Tibial artery (tissue), 4 donors: ENCODE measurements at places on chromosomes 2 and 18.

DNA sequence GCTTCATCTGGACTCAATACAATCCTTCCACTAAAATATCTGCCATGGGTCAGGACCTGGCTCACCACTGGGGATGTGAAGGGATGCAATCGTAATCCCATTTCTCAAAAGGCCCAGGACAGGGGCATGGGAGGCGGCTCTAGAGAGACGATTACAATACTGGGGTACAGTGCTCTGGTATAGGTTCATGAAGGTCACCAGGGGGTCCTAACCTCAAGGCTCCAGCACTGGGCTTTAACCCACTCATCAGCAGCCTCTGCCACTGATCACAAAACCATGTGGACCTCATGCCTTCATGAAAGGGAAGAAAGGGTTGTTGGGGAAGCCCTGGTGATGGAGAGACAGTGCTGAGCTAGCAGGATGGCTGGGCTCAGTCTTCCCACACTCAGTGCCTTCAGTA lies 48.8 kb downstream of the ADD2 start:
- H3K36me3 ChIP-seq: no peaks in the 10 kb centered on the region
- H3K27me3 ChIP-seq: no peaks in the 10 kb centered on the region
- H3K4me3 ChIP-seq: no peak overlapping the region
- no peak for DNase-seq
- H3K27ac ChIP-seq: no peak overlapping the region

GRCh38 chr2:218782528-218782844 lies 539 bp downstream of the CYP27A1 start:
- H3K4me3 ChIP-seq: peak overlapping the region; percentile 65
- no peaks in the 10 kb centered on the region for H3K27me3 ChIP-seq
- no peak for DNase-seq
- H3K4me1 ChIP-seq: no peaks in the 10 kb centered on the region
- H3K36me3 ChIP-seq: no peaks in the 10 kb centered on the region

- no peak overlapping the region for H3K4me3 ChIP-seq
- no peaks in the 10 kb centered on the region for H3K4me1 ChIP-seq
- DNase-seq: no peak
- H3K27ac ChIP-seq: no peak overlapping the region
- peaks cover 19% of the 10 kb centered on the region for H3K36me3 ChIP-seq
Observed at GRCh38 chr2:164719996-164720941, 99.0 kb upstream of the GRB14 start.

GRCh38 chr2:47075361-47076125 lies 79.6 kb downstream of the STPG4 start:
- H3K36me3 ChIP-seq: peaks cover 12% of the 10 kb centered on the region
- H3K27me3 ChIP-seq: no peaks in the 10 kb centered on the region
- peak overlapping the region; percentile 66 for H3K27ac ChIP-seq
- no peak for DNase-seq

DNA sequence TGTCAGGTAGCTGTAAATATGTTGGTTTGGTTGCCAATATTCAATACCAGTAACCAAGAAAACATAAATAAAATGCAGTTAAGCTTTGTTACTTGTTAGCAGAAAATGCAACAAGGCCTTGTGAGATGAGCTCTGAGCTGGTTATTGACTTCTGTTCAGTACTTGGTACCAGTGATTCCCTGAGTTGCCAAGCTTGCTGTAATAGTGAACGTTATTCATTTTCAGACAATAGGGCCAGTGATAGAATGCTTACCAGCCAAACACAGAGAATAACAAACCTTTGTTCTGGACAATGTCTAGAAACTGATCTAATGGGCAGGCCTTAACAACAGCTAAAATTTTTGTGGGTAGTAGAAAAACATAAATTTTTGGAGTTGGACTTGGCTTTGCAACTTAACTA lies 29.5 kb downstream of the RASGRP3 start:
- H3K4me1 ChIP-seq: no peaks in the 10 kb centered on the region
- no peak overlapping the region for H3K4me3 ChIP-seq
- no peaks in the 10 kb centered on the region for H3K36me3 ChIP-seq
- H3K27ac ChIP-seq: no peak overlapping the region
- no peaks in the 10 kb centered on the region for H3K27me3 ChIP-seq

DNA sequence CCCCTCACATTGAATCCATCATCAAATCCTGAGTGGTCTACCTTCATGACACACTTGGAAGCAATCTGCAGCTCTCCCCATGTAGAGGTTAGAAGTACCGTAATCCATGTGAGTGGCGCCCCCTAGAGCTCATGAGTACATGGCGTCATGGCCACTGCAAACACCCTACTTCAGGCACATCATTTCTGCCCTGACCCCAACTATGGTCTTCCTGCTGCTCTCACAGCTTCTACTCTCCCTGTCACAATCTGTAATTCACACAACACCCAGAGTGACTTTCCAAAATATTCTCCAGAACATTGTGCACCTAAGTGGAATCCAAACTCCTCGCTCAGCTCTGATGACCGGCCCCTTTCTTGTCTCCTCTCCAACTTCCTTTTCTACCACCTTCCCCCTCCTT lies 141.9 kb downstream of the ANKRD44 start:
- H3K4me3 ChIP-seq: no peak overlapping the region
- H3K27ac ChIP-seq: no peak overlapping the region
- peaks cover 19% of the 10 kb centered on the region for H3K4me1 ChIP-seq
- no peaks in the 10 kb centered on the region for H3K36me3 ChIP-seq
- no peak for DNase-seq

- H3K4me1 ChIP-seq: peaks cover 16% of the 10 kb centered on the region
- H3K4me3 ChIP-seq: no peak overlapping the region
- no peak overlapping the region for H3K27ac ChIP-seq
- H3K27me3 ChIP-seq: no peaks in the 10 kb centered on the region
Observed at GRCh38 chr2:201777043-201777442, 3.7 kb downstream of the ALS2 start.

- H3K27ac ChIP-seq: no peak overlapping the region
- DNase-seq: no peak
- H3K27me3 ChIP-seq: no peaks in the 10 kb centered on the region
- H3K36me3 ChIP-seq: no peaks in the 10 kb centered on the region
- H3K4me3 ChIP-seq: no peak overlapping the region
- no peaks in the 10 kb centered on the region for H3K4me1 ChIP-seq
Observed at GRCh38 chr2:171864357-171864985, 29.6 kb downstream of the SLC25A12 start.

GRCh38 chr2:156537141-156537540 lies 101.0 kb downstream of the GPD2 start:
- DNase-seq: no peak
- no peaks in the 10 kb centered on the region for H3K27me3 ChIP-seq
- no peak overlapping the region for H3K27ac ChIP-seq
- H3K4me3 ChIP-seq: no peak overlapping the region
- peaks cover under 1% of the 10 kb centered on the region for H3K36me3 ChIP-seq
